Activated CD4-positive, alpha-beta T cell treated with anti-CD3 and anti-CD28 coated beads, Interleukin-2, amount 50 U/mL, for 1 hour (primary cell): ENCODE measurements at places on chromosomes 12 and 14.

- no peak for DNase-seq
Measured at GRCh38 chr12:34605510-34605887, 583.2 kb downstream of the ALG10 start.

- no peak for DNase-seq
Measured at GRCh38 chr12:99523853-99524252, 123.7 kb upstream of the GARIN6 start.

DNA sequence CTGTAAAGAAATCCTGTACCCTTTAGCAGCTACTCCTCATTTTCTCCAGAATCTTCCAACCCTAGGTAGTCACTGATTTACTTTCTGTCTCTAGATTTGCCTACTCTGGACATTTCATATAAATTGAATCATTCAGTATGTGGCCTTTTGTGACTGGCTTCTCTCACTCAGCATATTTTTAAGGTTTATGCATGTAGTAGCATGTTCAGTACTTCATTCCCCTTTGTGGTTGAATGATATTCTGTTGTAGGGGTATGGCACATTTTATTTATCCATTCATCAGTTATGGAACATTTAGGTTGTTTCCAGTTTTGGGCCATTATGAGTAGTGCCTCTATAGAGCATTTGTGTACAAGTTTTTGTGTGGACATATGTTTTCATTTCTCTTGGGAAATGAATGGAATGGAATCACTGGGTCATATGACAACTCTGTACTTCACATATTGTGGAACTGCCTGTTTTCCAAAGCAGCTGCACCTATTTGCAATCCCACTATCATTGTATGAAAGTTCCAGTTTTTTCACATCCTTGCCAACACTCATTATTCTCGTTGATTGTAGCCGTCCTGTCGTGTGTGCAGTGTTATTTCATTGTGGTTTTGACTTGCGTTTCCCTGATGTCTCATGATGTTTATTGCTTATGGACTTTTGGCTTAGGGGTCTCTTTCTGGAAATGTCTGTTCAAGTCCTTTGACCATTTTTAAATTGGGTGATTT lies 57.2 kb downstream of the ATF7IP start:
- no peak for DNase-seq

DNA sequence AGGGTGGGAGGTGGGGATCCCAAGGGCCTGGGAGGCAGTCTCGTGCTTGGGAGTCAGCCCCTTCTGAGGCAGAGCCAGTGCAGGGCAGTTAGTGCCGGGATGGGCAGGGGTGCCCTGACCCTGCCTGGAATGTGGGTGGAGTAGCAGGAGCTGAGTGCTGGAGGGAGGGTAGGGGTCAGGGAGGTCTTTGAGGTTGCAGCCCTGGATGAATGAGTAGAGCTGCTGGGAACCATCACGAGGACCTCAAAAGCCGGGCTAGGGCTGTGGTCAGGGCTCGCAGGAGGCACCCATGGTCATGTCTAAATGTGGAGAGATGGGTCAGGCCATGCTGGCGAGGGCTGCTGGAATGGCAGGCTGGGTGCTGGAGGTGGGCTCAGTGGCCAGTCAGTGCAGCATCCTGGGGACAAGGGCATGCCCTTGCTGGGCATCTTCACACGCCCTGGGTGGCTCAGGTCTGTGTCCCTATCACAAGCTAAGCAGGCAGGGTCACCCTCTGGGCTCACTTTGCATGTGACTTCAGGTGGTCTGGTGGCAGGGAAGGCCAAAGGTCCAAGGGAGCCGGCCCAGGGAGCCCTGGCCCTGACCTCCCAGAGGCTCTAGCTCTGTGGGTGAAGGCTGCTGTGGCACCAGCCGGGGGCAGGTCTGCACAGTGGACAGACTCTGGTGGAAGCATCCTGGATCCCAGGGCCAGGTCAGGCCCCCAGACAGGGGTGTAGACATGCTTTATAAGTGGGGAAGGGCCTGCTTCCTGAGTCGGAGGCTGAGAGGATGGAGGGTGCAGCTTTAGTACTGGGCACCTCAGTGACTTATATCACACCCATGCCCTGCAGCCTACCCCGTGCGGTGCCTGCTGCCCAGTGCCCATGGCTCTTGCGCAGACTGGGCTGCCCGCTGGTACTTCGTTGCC lies 24.5 kb downstream of the PAPLN start:
- DNase-seq: no peak

DNA sequence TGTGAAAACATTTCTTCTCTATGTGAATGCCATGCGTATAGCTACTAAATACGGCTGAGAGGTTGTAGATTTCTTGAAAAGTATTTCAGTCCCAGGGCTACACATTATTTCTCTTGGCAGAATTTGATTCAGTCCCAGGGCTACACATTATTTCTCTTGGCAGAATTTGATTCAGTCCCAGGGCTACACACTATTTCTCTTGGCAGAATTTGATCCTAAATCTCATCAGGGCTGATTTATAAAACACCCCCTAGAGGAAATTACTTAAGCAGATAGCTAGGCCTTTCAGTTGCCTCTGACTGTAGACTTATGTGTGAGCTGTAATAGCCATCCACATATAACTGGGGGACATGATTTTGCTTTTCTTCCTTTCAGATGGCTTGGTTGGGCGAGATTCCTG lies 50.4 kb downstream of the AK7 start:
- DNase-seq: no peak

- no peak for DNase-seq
Measured at GRCh38 chr12:127592245-127592644, 674.7 kb upstream of the TMEM132C start.

DNA sequence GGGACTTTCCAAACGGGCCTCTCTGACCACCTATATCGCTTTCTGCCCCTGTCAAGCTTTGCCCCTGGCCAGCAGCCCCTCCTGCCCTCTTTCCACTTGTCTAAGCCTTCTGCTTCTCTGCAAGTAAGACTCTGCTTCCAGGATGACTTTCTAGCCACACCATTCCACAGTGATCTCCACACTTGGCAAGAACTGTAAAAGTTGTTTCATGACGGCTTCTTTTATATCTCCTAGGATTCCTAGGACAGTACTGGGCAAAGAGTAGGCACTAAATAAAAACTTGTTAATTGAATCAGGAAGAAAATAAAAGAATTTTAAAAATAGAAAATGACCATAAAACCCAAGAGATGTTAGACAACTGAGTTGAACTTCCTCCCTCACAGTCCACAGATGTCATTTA lies 1.8 kb upstream of the PTPN21 start:
- DNase-seq: no peak

- no peak for DNase-seq
Measured at GRCh38 chr12:124707316-124707715, 139.9 kb upstream of the NCOR2 start.

GRCh38 chr12:33223956-33224355 lies 215.7 kb downstream of the SYT10 start:
- DNase-seq: no peak

DNA sequence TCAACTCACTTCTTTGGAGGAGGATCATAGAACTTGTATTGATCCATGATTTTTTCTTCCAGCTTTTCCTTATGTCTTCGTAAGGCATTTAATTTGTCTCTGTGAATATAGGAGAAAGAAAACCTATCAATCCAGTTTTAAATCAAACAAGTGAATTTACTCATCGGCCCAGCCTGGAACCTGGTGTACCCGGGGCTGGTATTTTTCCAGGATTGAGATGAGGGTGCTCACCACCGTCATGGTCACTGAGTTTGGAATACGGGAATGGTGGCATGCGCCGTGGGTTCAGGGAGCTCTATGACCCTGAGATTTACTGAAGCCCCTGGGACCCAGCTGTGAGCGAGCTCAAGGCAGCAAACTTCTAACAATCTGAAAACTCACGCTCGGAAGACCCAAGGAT lies 46.5 kb upstream of the GPR68 start:
- DNase-seq: no peak

DNA sequence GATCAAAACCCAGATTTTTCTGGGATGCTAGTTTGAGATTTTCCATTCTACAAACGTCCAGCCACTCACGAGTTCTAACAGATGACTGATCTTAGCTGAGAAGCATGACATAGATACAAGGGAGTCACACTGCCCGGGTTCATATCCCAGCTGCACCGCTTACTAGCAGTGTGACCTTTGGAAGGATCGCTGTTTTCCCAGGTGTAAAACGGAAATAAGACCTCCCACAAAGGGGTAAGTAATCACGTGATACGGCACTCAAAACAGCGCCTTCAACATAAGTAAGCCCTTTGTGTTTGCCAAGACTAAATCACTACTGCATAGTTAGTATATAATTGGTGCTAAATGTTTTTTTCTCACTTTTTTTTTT lies 624 bp upstream of the PWP1 start:
- peak; percentile 7 for DNase-seq

- no peak for DNase-seq
Measured at GRCh38 chr12:15863372-15863771, 18.8 kb upstream of the STRAP start.

GRCh38 chr14:61479746-61480502 lies 158.5 kb downstream of the PRKCH start:
- DNase-seq: no peak

GRCh38 chr12:39792938-39793337 lies 173.3 kb upstream of the ABCD2 start:
- no peak for DNase-seq

GRCh38 chr12:53120685-53121525 lies 17.6 kb downstream of the SOAT2 start:
- DNase-seq: no peak

- no peak for DNase-seq
Measured at GRCh38 chr14:92601131-92601710, 87.6 kb downstream of the RIN3 start.

GRCh38 chr14:74614508-74615495 lies 2.8 kb upstream of the LTBP2 start:
- no peak for DNase-seq

GRCh38 chr14:98847521-98848468 lies 424.2 kb downstream of the BCL11B start:
- no peak for DNase-seq

GRCh38 chr12:59431266-59431665 lies 164.6 kb upstream of the SLC16A7 start:
- no peak for DNase-seq

- peak; percentile 34 for DNase-seq
Measured at GRCh38 chr14:105529569-105530284, 3.3 kb downstream of the TMEM121 start.
